D341Med (cell line): ENCODE measurements at places on chromosomes 2 and 18.

GRCh38 chr2:185318271-185318724 is 420.3 kb upstream of the FSIP2 start:
- DNase-seq: no peak

DNA sequence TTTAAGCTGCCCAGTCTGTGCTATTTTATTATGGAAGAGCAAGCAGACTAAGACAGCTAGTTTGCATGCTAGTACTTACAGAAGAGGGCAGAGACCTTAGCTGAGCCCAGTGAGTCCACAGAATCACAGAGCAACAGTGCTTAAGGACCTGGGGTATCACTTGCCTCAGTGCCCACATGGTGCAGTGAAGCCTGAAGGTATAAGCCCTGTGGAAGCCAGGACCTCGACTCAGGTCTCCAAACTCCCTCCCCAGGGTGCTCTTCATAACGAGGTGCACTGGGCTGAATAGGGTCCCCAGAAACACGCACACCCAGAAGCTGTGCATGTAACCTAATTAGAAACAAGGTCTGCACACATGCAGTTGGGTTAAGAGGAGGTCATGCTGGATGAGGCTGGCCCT is 718.1 kb downstream of the GALR1 start:
- no peak for DNase-seq

GRCh38 chr2:71950256-71951082 is 197.2 kb downstream of the CYP26B1 start:
- no peak for DNase-seq

DNA sequence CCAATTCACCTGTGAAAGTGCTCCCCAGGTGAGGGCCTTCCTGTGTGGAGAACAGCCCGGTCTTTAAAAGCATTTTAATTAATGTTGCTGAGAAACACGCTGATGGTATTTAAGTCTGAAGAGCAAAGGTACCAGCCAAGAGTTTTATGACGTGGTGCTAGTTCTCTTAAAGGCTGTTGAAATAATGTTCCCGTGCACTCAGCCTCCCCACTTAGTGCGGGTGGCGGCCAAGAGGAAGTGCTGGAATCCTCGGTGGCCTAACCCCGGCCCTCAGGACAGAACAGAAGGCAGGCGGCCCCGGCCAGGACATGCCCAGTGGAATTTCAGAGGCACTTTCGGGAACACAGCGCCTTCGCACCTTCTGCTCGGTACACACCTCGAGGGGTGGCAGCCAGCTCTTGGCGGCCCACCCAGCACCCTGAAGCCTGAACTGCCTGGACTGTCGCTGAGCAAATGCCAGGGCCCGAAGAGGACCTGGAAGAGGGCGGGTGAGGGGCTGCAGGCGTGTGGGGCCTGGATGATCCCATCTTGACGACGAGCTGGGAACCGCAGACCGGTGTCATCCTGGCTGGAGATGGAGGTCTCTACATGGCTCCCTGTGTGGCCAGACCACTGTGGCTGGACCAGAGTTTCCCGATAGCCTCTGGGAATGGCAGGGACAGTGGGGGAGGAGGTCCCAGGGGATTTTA is 142.9 kb downstream of the ASB1 start:
- no peak for DNase-seq

- DNase-seq: no peak
Measured at GRCh38 chr2:172944022-172944793, 131.4 kb upstream of the MAP3K20 start.

- DNase-seq: peak; percentile 80
Measured at GRCh38 chr2:72137498-72138010, 10.1 kb downstream of the CYP26B1 start.

DNA sequence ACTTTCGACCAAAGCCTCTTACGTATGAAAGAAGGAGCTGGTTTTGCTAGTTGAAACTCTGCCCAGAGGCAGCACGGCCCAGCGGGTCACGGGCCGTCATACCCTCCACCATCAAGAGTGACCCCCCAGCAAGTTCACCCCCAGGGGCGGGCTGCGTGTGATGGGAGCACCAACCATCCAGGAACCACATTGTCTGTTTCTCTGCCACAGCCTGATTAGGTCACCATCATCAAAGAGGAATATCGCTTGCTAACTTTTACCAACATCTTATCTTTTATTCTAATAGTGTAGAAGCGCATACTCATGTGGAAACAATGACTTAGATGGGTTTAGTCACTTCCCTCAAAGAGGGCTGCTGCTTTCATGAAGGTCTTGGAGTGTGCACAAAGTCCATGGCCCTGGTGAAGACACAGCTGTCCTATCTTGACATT is 116.6 kb upstream of the SMIM21 start:
- no peak for DNase-seq

GRCh38 chr2:121906170-121906569 is 150.7 kb downstream of the TSN start:
- DNase-seq: no peak

GRCh38 chr2:80141007-80141726 is 163.4 kb downstream of the LRRTM1 start:
- no peak for DNase-seq

- DNase-seq: no peak
Measured at GRCh38 chr18:59484561-59485328, 125.7 kb upstream of the LMAN1 start.

GRCh38 chr2:30792521-30792920 is 14.7 kb downstream of the CAPN13 start:
- no peak for DNase-seq

GRCh38 chr2:10433947-10434885 is 13.9 kb downstream of the ODC1 start:
- no peak for DNase-seq

GRCh38 chr2:223486751-223487150 is 115.4 kb downstream of the SCG2 start:
- DNase-seq: no peak

GRCh38 chr2:109419960-109420370 is 193.8 kb downstream of the SEPTIN10 start:
- no peak for DNase-seq

DNA sequence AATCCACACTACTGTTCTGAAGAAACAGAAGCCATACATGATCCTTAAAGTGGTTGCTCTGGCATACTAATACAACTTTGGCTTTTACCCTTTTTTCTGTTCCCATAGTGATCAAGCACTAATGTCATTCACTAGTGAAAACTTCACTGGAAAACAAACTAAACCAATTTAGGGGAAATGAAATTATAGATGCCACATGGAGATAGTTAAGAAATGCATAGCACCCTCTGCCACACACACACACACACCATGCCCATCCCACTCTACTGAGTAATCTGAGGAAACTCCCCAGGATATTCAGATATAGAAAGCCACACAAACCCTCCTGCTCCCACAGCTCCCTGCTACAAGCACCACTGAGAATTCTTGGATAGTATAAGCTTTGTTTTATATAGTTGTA is 39.1 kb downstream of the SLC3A1 start:
- no peak for DNase-seq

GRCh38 chr18:54261894-54262293 is 7.4 kb upstream of the POLI start:
- no peak for DNase-seq

DNA sequence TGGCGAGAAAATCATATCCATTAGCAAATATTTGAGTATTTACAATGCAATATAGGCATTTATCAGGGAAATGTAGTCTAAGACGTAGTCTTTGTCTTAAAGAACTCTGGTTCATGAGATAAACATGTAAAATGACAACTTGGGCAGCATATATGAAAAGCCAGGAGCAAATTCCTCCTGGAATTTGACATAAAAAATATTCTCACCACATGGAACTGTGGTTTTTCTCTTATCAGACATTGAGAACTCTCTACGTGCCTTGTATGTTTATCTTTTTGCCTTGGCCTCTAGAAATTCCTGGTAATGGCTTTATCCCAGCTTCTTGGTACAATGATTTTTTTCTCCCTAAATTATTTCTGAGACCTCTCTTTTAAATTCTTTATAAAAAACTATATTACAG is 2.8 kb downstream of the MAPK4 start:
- DNase-seq: no peak

DNA sequence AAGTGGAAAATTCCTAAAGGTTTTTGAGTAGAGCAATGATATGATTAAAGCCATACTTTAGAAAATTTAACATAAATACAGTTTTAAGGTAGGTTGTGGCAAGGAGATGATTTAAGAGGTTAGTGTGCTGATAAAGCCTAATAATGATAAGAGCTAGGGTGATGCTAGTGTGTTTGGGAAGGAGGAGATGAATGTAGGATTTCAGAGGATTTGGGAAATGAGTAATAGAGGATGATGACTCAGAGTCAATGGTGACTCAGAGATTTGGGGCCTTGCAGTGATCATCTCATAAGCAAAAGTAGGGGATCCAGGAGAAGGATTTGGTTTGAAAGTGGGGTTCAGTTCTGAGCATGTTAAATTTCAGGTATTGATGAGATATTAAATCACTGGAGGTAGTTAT is 23.3 kb downstream of the STAMBP start:
- no peak for DNase-seq

GRCh38 chr2:21123473-21124393 is at the start of gene TDRD15:
Gene TDRD15, plus strand, starts transcription at chr2:21123968. Its CDS starts 13,500 bp downstream, at chr2:21137468.
- no peak for DNase-seq

- peak; percentile 55 for DNase-seq
Measured at GRCh38 chr2:60641811-60642788, 88.6 kb upstream of the BCL11A start.

DNA sequence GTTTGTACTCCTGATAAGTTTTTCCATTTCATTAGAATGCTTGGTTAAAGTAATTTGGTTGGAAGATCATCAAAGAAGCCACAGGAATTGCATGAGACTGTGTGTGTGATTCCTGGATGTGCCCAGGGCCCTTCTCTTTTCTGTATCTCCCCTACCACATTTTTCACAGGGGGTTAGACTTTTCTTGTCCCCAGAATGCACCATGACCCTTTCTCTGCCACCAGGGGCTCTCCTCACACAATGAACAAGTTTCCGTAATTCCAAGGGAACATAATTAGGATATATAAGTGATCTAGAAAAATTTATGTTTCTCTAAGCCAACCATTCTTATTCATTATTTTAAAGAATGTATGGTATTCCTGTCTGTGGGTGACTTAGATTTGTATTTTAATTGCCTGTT is 291.8 kb downstream of the NEDD4L start:
- DNase-seq: no peak

DNA sequence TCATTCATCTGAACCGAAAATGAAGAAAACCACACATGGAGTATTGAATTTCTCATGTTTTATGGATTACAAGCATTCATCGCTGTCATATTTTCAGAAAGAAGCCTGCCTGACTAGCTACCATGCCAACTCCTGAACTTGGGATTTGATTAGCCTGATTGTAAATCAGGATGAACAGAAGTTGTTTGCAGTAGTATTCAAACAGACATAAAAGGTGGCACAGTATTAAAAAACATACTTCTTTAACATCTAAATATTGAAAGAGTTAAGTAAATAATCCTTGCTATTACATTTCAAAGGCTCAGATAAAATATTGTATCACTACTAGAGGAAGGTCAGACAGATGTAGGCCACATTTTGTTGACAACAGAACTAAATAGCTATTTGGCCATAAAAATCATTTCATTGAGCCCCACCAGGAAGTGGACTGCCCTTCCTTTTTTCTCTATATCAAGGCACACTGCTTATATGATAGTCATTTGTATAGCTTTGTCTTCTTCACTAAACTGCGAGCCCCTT is 21.6 kb downstream of the SLC38A11 start:
- DNase-seq: no peak

DNA sequence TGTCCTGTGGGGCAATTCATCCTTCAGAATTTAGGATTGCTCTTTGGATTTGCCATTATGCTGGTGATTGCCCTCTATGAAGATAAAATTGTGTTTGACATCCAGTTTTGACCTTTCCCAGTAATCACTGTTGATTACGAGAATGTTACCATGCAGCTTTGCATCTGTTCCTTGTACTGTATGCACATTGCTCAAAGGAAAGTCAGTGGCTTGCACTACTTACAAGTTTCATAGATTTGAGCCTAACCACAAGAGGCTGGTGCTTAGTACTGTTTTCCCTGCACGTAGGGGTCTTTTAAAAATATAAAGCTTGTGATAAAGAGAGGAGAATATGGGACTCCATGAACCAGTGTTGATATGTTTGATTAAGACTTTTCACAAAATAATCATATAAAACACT is 77.9 kb downstream of the SLC39A10 start:
- no peak for DNase-seq

- peak; percentile 23 for DNase-seq
Measured at GRCh38 chr2:32061973-32062861, 1.1 kb upstream of the SPAST start.

DNA sequence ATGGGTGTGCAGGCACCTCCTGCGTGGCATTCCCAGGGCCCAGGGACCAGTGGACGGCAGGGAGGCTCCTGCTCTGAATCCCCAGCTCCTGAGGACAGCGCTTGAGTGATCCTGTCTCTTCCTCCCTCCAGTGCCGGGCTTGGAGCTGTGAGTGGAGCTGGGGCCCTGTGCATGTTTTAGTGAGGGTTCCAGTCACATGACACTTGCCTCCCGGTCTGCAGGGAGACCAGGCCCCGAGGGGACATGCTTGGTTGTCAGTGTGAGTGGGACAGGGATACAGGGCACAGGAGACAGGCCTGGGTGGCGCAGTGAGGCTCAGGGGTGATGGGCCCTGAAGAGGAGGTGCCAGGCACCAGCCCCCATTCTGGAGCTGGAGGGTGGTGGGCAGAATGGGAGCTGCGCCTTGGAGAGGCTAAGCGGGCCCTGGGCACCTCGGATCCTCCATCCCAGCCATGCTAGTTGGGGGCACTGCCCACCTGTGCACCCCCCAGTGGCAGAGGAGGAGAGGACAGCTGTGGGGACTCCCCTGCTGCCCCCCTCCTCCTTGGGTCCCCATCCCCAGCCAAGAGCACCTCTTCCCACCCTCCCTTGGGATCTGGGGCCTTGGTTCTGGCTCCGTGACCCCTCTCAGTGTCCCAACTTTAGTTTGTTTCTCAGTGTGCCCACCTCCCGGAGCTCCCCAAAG is 12.0 kb downstream of the ARHGEF4 start:
- no peak for DNase-seq

DNA sequence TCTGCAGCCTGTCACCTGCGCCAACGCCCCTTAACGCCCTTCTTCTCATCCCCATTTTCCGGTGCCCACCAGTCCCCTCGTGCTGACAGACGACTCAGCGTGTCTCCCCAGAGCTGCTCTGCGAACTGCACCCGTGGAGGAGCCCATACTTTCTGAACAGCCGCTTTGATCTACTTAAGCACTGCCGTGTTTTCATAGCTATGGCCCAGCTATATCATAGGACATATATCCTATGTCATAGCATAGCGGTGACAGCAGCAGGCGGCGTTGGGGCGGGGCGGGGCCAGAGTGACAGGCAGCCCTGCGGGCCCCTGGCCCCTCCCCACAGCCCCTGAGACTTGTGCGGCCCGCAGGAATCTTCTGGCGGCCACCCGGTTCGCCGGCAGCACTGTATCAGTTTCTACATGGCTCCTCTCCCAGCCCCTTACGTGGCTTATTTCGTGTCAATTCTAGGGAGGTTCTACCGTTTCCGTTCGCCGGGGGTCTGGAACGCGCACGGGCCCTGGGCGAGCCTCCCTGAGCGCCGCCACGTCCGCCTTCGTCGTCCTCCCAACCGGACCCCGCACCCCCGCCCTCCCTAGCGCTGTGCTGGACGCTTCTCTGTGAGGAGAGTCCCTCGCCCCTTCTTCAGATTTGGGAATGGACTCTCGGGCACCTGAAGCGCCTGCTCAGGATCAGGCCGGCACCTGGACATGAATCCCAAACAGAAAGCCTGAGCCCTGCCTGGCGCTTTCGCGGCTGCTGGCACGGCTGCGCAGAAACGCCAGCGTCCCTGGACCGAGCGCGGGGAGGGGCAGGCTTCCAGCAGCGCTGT is 35.4 kb downstream of the PTPN18 start:
- DNase-seq: peak; percentile 78
